ENCODE measurements at places on chromosomes 16 and 17.

DNA sequence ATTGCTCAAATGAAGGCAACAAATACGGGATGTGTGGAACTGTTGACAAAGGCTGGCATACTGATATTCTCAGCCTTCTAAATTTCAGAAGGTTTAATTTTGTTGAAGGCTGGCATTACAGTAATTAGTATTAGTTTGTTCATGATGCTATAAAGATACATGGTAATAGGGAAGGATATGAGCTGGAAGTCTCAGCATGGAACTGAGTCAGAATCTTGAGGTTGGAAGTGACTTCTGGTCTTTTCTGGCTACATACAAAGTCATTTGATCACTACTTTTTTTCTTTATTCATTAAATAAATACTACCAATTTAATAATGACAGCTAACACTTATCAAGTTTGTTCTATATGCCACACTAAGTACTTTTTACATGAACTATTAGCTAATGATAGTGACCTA, 22.6 kb downstream of the RABEP1 start:
- no peak for DNase-seq

DNA sequence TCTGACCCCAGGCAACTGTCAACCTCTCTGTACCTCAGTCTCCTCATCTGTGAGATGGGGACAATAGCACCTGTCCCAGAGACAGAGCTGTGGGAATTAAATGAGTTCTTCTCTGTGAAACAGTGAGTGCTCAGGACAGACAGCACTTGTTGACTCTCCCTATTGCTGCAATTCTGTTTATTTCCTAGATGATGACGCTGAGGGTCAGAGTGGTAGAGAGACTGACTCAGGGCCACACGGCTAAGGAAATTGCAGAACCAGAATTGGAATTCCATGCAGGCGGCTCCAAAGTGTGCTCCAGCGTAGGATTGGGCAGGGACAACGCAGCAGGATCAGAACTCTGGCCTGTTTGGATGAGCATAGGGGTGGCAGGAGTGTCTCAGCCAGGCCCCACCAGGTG, 302.2 kb downstream of the C16orf95 start:
- DNase-seq = no peak

DNA sequence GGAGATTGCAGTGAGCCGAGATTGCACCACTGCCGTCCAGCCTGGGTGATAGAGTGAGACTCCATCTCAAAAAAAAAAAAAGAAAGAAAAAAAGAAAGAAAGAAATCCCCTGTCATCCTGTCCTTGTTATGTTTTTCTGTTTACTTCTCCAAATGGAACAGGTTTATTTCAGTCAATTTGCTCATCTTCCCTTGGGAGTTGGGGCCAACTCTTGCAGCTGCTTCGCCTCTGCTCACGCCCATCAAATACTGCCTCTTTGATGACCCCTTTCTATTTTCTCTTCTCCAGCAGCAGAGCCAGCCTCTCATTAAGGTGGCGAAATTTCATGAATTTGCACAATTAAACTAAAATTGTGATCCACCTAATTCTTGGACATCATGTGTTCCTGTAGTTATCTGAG, 173.4 kb downstream of the ZNF18 start:
- DNase-seq = no peak

DNA sequence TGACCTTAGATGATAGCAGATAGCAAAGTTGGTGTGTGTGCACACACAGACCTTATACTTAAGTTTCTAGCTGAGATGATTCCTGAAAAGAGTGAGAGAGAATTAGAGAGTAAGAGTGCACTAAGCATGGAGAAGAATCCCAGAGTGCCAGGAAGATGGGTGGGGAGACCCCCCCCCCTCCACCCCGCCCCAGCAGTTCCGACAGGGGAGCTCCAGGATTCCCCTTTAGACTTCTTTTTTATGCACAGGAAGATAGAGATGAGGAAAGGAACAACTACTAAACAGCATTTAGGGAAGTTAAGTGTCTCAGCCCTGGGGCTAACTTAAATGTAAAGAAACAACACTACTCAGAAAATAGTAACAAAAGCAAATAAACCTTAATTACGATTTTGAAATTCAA, 878.0 kb upstream of the GOT2 start:
- no peak for DNase-seq

GRCh38 chr16:12057266-12057665, 80.7 kb downstream of the SNX29 start:
- peak; percentile 73 for DNase-seq

DNA sequence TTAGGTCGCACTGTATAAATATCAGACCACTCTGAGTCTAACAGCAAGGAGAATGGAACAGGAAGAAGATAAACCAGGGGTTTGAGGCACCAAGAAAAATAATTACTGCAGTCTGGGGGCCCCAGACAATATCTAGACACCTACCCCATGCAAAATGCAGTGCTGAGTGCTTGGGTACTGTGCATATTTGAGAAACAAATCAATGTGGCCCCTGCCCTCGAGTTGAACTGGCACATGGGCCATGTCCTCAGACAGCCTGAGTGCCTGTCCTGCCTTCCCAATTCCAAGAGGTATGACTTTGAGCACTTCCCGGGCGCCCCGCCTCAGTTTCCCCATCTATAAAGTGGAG, 6.2 kb upstream of the CIITA start:
- DNase-seq = no peak

DNA sequence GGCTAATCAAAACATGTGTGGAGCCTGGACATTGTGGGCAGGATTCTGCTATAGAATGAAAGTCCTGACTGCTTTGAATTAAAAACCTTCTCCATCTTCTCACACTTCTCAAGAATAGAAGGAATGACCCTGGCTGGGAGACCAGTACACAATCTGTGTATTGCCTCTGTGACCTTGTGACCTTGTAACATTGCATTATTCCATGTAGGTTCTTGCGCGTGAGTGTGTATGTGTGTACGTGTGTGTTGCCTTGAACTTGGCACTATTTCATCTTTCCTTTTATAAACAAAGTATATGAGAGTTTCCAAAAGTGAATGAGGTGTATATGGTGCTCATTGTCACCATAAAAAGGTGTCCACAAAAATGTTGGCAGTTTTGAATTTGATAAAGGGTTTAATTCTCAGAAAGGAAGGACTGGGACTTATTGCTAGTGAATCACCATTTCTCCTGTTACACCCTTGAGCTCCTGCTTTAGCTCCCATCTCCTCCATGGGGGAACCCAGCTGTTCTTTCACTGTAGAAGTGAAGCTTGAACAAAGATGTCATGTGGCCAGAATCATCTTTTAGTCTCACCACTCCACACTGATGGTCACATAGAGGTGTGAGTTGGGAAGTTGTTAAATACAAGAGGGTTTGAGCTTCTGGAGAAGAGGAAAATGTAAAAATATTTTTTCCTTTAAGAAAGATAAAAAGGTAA, 244.9 kb downstream of the FTO start:
- DNase-seq = no peak

GRCh38 chr16:58451945-58452401, 48.0 kb upstream of the NDRG4 start:
- DNase-seq = peak; percentile 37

DNA sequence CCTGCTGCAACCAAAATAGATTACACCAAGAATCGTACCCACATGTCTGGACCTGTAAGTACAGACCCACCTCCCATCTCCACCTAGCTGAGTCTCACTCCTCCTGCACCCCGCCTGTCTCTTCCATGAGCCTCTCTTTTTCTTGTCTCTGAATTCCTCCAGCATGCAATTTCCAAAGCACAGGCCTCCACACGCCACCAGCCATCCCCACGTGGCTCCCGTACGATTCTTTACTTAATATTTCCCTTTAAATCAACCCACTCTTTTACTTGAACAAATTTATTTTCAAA, 1.2 kb downstream of the RPH3AL start:
- no peak for DNase-seq

DNA sequence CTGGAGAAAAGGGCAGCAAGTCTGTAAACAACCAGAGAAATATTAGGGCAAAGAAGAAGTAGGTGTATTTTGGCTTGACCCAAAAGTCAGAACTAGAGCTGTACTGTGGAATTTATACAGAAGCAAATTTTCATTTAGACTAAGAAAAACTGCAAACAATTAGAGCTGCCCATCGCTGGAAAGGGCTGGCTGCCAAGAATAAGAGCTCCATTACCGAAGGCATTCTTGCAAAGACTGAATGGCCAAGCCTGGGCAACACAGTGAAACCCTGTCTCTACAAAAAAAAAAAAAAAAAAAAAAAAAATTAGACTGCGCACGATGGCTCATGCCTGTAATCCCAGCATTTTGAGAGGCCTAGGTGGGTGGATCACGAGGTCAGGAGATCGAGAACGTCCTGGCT, 53.9 kb upstream of the TMC5 start:
- DNase-seq = no peak

GRCh38 chr17:80807014-80807413, 184.6 kb upstream of the CHMP6 start:
- DNase-seq = no peak

- DNase-seq = no peak
Observed at GRCh38 chr16:63497408-63497807, 1461.2 kb upstream of the CDH8 start.
